ENCODE measurements at places on chromosomes 1 and 21. TPM values are rescaled to one million over a fixed set of nuclear protein-coding genes. Genes with fewer than 3 reads are reported as not detected.

The DIPK1A gene
- polyA plus RNA-seq, result 51.6 TPM

The SPAG17 gene
- polyA plus RNA-seq, result not detected

The TFF2 gene
- not detected for polyA plus RNA-seq

The GNG4 gene
- polyA plus RNA-seq, result 1.2 TPM

The CA14 gene
- polyA plus RNA-seq, result not detected

The LGR6 gene
- not detected for polyA plus RNA-seq

The PAX7 gene
- not detected for polyA plus RNA-seq

The UMODL1 gene
- not detected for polyA plus RNA-seq

The MANEAL gene
- not detected for polyA plus RNA-seq

DNA sequence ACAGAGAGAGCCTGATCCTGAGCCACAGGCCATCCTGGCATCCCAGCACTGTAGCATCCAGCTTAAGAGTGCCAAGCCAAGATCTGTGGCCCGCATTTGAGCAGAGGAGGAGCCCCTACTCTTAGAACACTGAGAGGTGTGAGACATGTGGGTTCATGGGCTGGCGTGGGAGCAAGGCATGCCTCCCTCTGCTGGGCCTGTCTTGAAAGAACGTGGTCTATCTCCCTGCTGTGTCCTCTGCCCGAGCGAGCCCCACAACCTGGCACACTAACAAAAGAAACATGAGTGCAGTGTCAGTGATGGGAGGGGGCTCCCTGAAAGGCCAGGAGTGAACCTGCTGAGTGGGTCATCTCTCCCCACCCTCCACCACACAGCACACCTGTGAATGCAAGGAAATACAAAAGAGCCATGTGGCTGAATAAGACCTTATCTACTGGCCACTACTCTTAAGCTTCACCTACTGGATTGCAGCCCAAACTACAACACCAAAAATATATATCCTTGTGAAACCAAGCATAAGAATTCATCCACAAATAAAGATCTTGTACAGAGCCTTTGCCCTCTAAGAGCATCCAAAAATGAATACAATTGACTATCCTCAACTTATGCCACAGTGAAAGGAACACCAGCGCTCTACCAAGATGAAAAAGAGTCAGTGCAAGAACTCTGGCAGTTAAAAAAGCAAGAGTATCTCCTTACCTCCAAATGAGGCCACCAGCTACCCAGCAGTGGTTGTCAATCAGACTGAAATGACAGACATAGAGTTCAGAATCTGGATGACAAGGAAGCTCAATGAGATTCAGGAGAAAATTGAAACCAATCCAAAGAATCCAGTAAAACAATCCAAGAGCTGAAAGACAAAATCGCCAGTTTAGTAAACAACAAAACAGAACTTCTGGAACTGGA is 259.4 kb upstream of the DAB1 start:
- H3K27me3 ChIP-seq, result no peaks in the 10 kb centered on the region
- H3K4me3 ChIP-seq, result no peak overlapping the region
- no peaks in the 10 kb centered on the region for H3K4me1 ChIP-seq
- H3K27ac ChIP-seq, result no peak overlapping the region
- H3K36me3 ChIP-seq, result no peaks in the 10 kb centered on the region

- H3K36me3 ChIP-seq, result no peaks in the 10 kb centered on the region
- no peak overlapping the region for H3K27ac ChIP-seq
- H3K4me3 ChIP-seq, result no peak overlapping the region
- peak; percentile 32 for DNase-seq
- no peaks in the 10 kb centered on the region for H3K27me3 ChIP-seq
These were observed 72.9 kb downstream of the UCHL5 start for GRCh38 chr1:192986110-192986747.

GRCh38 chr1:79646880-79647279 is 640.4 kb upstream of the ADGRL4 start:
- DNase-seq, result no peak
- no peak overlapping the region for H3K4me3 ChIP-seq
- H3K27ac ChIP-seq, result no peak overlapping the region
- no peaks in the 10 kb centered on the region for H3K27me3 ChIP-seq
- H3K4me1 ChIP-seq, result no peaks in the 10 kb centered on the region

DNA sequence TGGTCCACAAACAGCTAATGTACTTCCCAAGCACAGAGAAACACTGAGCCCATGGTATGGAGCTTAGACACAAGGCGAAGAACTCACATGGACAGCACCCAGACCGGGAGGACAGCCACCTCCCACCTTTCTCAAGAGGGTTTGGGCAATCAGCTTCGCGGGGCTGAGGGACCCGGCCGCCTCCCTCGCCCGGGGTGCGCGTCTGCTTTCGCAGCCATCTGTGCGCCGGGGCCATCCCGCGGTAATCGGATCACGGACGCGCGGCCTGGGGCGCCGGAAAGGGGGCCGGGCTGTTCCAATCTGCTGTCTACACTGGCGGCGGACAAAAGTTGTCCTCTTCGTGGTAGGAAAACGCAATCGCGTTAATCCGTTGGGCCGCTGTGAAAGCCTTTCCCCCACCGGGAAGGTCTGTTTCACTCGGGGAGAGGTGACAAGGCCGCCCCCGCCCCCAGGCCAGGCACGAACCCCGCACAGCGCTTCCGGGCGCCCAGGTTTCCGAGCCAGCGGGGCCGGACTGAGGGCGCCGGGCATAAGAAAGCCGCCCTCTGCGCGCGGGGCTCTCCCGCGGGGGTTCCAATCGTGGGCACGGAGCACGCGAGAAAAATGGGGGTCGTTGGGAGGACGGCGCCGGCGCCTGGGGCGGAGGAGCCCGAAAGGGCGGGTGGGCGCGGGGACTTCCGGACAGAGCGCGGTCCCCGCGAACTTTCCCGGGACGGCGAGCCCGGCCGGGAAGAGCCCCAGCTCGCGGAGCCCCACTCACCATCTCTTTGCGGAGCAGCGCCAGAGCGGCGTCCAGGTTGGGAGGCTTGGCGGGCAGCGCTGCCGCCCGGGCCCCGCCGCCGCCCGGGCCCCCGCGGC is 664 bp downstream of the FAM89A start:
- H3K27ac ChIP-seq, result no peak overlapping the region
- H3K4me1 ChIP-seq, result no peaks in the 10 kb centered on the region
- DNase-seq, result peak; percentile 75
- peaks cover 20% of the 10 kb centered on the region for H3K27me3 ChIP-seq
- H3K36me3 ChIP-seq, result no peaks in the 10 kb centered on the region

DNA sequence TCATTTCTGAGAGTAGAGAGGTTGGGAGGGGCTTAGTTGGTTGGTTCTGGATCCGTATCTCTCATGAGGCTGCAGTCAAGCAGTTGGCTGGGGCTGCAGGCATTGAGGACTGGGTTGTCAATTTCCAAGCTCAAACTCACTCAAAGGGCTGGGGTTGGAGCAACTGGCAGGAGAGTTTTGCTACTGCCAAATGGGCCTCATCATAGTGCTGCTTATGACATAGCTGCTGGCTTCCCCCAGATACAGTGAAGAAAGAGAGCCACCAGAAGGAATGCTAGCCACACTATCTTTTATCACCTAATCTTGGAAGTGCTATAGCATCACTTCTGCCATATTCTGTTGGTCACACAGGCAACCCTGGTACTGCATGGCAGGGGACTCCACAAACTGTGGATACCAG is 363.5 kb upstream of the USP24 start:
- H3K36me3 ChIP-seq, result no peaks in the 10 kb centered on the region
- no peak overlapping the region for H3K4me3 ChIP-seq
- H3K4me1 ChIP-seq, result peaks cover 27% of the 10 kb centered on the region

GRCh38 chr1:115839029-115839678 is 1.8 kb downstream of the NHLH2 start:
- no peaks in the 10 kb centered on the region for H3K36me3 ChIP-seq
- H3K4me1 ChIP-seq, result no peaks in the 10 kb centered on the region
- H3K27me3 ChIP-seq, result peaks cover 72% of the 10 kb centered on the region

DNA sequence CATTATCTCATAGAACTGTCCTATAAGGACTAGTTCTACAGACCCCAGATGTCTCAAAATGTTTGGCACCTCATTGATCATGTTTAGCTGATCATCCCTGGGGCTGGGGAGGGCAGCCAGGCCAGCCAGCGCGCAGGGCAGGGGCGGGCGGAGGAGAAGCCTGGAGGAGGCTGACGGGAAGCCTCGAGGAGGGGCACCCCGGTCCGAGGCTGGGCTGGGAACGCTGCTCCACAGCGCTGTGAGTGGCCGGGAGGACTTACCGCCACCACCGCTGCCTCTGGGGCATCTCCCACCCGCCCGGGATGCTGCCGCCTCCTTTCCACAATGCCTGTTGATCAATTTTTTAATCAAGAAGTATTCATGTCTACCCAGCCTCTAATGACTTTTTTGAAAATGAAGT is 159.5 kb upstream of the GREM2 start:
- H3K27ac ChIP-seq, result no peak overlapping the region
- H3K27me3 ChIP-seq, result no peaks in the 10 kb centered on the region
- no peak overlapping the region for H3K4me3 ChIP-seq
- DNase-seq, result no peak
- no peaks in the 10 kb centered on the region for H3K36me3 ChIP-seq

GRCh38 chr1:172390683-172391551 is 29.6 kb upstream of the C1orf105 start:
- peak overlapping the region; percentile 16 for H3K27ac ChIP-seq
- H3K36me3 ChIP-seq, result no peaks in the 10 kb centered on the region
- peak; percentile 81 for DNase-seq
- H3K27me3 ChIP-seq, result no peaks in the 10 kb centered on the region

GRCh38 chr1:201954263-201955008 is 867 bp upstream of the TIMM17A start:
- H3K27ac ChIP-seq, result peak overlapping the region; percentile 92
- peaks cover 19% of the 10 kb centered on the region for H3K36me3 ChIP-seq
- H3K4me3 ChIP-seq, result peak overlapping the region; percentile 94
- peak; percentile 3 for DNase-seq
- peaks cover 10% of the 10 kb centered on the region for H3K4me1 ChIP-seq
- H3K27me3 ChIP-seq, result no peaks in the 10 kb centered on the region

GRCh38 chr1:244347942-244348341 is 103.8 kb downstream of the ADSS2 start:
- H3K27me3 ChIP-seq, result no peaks in the 10 kb centered on the region
- peak; percentile 63 for DNase-seq
- H3K4me3 ChIP-seq, result no peak overlapping the region
- peak overlapping the region; percentile 11 for H3K27ac ChIP-seq

DNA sequence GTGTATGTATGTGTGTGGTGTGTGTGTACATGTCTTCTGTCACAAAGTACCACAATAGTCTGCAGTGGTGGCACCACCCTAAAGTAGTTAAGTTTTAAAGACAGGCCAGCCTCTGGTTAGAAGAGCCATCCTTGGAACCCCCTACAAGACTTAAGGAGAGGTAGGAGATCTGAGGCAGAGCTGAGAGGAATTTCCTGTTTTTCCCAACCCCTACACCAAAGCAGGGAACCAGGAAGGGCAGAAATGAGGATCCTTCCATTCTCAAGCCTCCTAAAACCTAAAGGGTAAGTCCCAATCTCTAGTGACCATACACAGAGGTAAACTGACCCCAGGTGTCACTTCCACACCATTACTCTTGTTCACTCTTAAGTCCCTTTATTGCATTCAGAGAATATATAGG is 11.1 kb downstream of the PEA15 start:
- peaks cover 66% of the 10 kb centered on the region for H3K36me3 ChIP-seq
- no peak for DNase-seq
- H3K4me3 ChIP-seq, result no peak overlapping the region
- H3K27me3 ChIP-seq, result no peaks in the 10 kb centered on the region
- H3K4me1 ChIP-seq, result peaks cover 58% of the 10 kb centered on the region

DNA sequence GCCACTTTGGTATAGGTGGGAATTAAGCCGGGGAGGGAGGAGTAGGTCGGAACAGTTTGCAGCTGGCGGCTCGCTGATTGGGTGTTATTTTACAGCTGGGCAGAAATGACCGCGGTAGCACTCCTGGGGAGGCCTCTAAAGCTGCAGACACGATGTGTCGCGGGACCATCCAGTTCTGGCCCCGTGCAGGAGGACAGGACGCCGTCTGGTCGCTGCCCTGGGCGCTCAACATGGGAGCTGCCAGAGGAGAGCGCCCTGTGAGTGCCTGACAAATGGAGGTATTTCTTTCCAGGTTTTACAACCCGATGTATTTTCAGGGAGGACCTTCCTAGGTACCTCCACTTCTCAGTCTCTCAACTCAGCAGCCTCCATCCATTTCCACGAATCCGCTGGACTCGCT is 46.2 kb downstream of the CDC7 start:
- no peak for DNase-seq
- H3K27ac ChIP-seq, result no peak overlapping the region
- H3K4me3 ChIP-seq, result no peak overlapping the region
- H3K36me3 ChIP-seq, result no peaks in the 10 kb centered on the region
- H3K4me1 ChIP-seq, result peaks cover 2% of the 10 kb centered on the region
- no peaks in the 10 kb centered on the region for H3K27me3 ChIP-seq

DNA sequence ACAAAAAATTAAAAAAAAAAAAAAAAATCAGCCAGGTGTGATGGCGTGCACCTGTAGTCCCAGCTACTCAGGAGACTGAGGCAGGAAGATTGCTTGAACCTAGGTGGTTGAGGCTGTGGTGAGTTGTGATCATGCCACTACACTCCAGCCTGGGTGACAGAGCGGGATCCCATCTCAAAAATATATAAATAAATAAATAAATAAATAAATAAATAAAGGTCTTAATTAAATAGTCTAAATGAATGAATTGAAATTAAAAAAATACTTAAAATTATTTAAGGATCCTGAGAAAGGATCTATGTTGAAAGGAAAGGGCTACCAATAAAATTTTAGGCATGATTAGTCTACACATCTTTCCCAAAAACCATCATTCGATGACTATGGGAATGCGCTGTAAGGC is 67.4 kb upstream of the HP1BP3 start:
- H3K4me1 ChIP-seq, result no peaks in the 10 kb centered on the region
- no peak for DNase-seq
- peaks cover 77% of the 10 kb centered on the region for H3K36me3 ChIP-seq
- no peak overlapping the region for H3K4me3 ChIP-seq
- H3K27ac ChIP-seq, result no peak overlapping the region

- no peak for DNase-seq
- H3K27ac ChIP-seq, result no peak overlapping the region
- no peaks in the 10 kb centered on the region for H3K4me1 ChIP-seq
These were observed 642.3 kb downstream of the AJAP1 start for GRCh38 chr1:5296557-5297179.

- no peak overlapping the region for H3K27ac ChIP-seq
- no peaks in the 10 kb centered on the region for H3K27me3 ChIP-seq
- H3K36me3 ChIP-seq, result no peaks in the 10 kb centered on the region
- no peak for DNase-seq
These were observed 199.3 kb upstream of the MAP1LC3C start for GRCh38 chr1:242197907-242198820.

DNA sequence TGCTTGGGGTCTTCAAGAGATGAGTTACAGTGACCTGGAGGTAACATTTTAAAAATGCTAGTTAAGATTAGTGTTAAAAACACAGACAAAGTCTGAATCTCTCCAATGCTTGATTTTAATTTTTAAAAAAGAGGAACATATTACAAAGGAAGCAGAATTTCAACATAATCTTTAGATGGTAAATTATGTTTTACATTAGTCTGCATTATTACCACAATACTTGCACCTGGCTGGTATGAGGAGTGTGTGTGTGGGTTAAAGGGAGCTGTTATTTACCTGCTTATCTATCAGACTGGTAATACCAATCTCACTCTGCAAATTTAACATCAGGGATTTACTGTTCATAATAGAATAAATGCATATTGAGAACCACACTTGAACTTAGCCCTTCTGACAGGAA is 10.3 kb upstream of the KCNJ15 start:
- DNase-seq, result no peak
- no peak overlapping the region for H3K27ac ChIP-seq
- no peaks in the 10 kb centered on the region for H3K36me3 ChIP-seq
- no peaks in the 10 kb centered on the region for H3K27me3 ChIP-seq
